ENCODE measurements at places on chromosomes 1 and 21.

DNA sequence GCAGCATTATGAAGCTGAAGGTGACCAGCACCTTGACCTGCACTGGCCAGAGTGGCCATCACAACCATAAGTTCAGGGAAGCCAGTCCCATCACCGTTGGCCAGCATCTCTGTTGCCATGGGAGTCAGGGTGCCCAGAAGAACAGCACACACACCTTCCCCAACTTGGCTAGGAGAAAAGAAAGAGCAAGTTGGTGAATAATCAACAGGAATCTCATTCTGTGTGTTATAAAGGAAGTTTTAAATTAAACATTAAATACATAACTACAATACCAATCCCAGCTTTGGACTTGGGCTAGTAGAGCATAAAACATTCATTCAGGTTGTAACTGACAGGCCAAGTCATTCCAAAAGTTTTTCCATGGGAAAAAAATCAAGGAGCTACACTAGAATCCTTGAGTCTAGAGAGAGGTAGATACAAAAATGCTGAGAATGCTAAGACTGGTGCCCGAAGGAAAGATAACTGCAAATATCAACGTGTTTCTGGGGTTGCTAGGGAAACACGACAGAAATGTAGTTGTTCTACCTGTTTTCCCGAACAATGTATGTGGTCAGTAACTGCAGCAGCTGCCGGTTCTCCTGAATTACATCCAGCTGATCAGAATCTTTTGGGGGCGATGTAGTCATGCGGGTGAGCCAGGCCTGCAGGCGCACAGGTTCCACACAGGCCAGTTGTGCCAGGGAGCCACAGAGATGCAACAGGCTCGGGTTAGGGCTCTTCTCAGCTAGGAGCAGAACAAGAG, 45.6 kb downstream of the UBR4 start:
- no peak for DNase-seq

DNA sequence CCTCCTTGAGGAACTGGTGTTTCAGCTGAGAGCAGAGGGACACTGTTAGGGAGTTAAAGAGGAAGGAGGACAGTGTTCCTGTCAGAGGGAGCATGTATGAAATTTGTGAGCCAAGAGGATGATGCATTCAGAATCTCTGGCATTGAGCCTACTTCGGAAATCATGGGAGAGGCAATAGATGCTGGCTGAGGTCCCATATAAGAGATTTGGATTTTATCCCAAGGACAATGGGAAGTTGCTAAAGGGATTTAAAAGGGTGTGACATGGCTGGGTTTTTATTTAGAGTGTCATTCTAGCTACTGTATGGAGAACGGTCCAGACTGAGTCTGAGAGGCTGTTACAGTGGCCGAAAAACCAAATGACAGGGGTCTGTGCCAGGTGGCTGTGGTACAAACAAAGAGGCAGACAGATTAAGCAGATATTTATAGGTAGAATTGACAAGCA, 403.2 kb upstream of the B3GALT2 start:
- DNase-seq = no peak

- peak; percentile 52 for DNase-seq
These were observed 11.4 kb upstream of the BCAR3 start for GRCh38 chr1:93692983-93693591.

DNA sequence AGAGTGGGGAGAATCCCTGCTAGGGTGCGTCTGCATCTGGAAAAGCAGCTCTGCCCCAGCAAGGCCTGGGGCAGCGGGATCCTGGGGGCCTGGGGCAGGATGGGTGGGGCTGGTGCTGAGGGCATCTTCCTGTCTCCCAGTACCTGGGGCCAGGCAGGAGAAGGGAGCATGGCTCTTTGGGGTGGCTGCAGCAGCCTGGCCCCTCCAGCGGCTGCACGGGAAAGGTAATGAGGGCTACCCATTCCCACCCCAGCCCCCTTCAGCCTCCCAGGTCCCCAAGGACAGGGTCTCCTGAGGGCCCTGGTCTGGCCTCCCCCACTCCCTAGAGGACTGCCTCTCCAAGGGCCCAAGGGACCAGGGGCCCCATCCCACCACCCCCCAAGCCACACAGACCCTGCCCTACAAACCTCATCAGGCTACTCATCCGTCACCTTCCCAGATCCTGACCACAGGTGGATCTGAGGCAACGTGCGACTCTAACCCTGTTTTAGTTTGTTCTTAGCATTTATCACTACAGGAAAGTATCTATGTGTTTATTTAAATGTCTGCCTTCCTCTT, 910 bp upstream of the ANKRD65 start:
- DNase-seq = no peak

GRCh38 chr1:86460998-86461397, 7.7 kb upstream of the CLCA1 start:
- no peak for DNase-seq

DNA sequence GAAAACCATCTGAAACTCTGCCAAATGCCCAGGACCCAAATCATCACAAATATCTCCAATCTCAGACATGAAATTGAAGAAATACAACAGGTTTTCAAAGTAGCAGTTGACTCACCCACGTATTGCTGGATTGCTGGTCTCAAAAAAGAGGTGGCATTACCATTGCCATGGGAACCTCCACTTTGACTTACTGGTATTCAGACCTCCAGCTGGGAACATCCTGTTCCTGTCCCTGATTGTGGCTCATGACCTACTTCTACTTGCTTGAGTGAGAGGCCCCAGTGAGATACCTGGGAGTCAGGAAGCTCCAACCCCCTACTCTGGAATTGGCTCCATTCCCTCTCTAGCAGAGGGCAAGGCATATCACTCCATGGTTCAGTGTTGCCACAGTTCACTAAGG, 64.6 kb downstream of the NMNAT2 start:
- no peak for DNase-seq

DNA sequence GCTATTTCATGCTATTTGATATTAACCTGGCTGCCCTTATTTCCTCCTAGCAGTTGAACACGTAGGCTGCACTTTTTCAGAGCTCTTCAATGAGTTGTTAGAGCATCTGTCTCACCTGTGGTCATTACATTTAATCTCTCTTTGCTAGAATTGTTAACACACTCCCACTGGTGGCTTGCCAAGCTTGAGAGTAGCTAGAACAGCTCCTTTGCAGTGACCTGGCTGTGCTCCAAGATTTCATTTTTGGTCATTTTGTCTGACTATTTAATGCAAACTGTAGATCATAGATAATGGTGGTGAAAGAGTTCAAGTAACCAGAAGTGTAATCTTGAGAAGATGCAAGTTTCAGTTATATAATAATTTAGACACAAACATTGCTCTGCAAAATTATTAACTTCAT, 105.6 kb downstream of the LRRC7 start:
- no peak for DNase-seq

DNA sequence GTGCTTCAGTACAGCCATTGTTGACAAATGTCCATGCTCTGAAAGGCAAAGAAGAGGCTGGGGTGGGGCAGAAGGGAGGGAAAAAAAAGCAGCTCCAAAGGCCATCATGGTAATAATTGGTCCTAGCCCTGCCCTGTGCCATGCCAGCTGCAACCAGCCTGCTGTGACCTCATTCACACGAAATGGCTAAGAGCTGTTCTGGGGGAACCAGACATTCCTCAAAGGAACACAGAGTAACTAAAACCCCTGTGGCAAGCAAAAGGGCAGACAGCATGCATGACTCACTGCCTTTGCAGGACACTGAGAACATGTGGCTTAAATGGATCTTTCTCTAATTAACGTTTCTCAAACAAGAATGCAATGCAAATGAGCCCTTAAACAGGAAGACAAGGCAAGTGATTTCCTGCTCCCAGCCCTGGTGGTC, 42.3 kb downstream of the STYXL2 start:
- DNase-seq = no peak

DNA sequence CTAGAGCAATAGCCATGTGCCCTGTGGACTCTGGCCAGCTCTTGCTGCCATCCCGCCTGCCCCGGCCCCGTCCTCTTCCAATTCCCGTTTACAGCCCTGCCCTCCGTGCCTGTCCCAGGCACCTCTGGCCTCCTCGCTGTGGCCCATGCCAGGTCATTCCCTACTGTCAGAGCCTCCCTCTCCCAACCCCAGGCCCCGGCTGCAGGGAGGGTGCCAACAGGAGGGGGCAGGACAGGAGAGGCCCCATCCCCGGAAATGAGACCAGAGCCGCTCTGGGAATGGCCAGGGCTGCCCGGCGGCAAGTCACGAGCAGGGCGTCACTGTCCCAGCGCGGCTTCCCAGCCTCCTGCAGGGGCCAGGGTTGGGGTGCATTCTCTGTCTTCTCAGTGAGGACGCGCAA, 23.5 kb upstream of the TSPEAR start:
- DNase-seq = no peak

GRCh38 chr1:56534130-56534651, 45.2 kb downstream of the PLPP3 start:
- DNase-seq = no peak

GRCh38 chr1:40903106-40903505, 40.9 kb upstream of the CITED4 start:
- no peak for DNase-seq

DNA sequence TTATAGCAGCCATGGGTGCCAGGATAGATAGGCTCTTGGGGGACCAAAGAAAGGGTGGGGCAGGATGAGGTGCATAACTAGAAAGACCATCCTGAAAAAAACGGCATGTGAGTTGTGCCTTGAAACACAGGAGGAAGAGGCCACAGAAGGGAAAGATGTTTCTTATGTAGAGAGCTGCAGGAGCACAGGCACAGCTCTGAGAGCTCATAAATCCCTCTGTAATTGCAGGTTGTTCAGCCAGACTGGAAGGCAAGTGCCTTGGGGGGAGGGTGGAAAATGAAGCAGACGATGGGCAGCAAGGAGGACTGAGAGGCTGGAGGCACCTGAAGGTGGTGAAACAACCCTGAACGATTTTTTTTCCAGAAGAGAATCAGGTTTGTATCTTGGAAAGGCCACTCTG, 170.7 kb downstream of the NR5A2 start:
- DNase-seq = no peak

GRCh38 chr1:20212685-20213331, 26.5 kb upstream of the PLA2G2C start:
- peak; percentile 22 for DNase-seq

DNA sequence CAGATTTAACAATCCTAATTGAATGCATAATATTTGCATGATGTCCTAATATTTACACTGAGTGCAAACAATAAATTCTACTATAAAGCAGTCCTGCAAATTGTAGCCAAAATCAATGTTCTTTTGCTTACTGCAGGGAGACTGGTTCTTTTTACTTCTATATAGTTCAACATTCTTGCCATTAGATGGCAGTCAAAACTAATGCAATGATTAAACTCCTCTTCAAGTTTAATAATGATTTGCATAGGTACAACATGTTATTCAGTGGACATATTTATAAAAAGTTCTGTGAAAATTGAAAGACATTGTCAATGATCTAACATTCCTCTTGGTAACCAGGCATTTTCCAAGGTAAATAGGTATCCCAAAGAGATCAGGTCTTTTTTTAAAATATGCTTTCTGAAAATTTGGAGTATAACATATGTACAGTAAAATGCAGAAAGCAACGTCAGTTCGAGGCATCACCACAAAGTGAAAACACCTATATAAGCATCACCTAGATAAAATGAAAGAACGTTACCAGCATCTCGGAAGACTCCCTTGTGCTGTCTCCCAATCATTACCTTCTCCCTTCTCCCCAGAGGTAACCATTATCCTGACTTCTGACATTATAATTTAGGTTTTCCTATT, 9.8 kb upstream of the FNBP1L start:
- DNase-seq = no peak

DNA sequence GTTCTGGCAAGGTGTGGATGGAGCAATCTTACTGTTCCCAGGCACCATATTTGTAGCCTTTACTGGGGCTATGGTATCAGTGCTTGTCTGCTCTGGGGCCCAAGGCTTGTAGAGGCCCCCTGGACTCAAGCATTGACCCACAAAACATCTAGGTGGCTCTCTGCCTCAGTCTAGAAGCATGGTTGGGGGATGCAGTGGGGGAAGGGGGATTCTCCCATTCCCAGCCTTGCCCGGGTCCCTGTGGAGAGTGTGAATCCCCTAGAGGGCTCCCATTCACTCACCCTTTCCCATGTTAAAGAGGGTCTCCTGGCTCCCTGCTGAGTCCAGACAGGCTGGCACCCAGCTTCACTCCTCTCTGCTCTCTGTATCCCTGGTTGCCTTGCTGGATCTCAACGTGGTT, 28.2 kb upstream of the DIRAS3 start:
- DNase-seq = no peak

DNA sequence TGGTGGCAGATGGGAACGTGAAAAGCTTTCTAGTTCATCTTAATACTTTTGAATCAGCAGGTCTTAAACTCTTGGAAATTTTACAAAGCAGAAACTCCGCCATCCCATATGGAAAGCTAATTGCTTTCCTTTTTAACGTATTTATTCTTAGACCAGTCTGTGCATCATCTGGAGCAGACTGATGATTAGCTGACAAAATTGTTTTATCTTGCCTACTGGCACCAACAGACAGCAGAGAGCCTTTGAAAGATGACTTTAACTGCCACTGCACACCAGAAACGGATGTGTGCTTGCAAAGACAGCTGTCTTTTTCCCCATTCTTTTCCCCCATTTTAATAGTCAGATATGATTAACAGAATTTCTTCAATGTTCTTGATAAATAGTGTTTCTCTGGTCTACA, 97.0 kb downstream of the PLD5 start:
- no peak for DNase-seq

DNA sequence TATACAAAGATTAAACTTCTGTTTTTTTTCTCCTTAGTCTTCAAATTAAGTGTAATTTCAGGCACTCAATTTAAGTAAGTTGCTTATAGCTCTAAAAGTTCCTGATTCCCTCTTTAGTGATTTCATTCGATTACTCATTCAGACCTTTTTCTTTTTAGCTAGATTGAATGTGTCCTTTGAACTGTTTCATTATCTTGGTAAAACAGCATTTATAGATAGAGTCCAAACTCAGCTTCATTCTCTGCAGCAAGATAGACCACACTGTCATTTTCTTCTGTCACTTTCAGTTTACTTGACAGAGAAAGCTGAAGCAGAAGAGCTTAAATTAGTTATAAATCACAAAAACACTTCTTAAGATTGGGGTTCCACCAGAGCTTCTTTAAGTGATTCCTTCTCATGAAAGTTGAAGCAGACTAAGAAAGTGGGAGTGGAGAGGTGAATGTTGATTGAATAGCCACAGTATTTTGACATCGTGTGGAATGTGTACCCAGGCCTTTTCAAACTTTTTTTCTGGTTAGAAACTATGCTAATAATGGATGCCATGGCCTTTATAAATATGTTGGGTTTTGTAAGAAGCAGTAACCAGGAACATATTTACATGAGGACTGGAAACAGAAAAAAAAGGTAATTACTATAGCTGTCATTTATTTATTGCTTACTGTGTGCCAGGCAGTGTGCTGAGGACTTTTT, 52.2 kb downstream of the ZBTB40 start:
- DNase-seq = no peak

DNA sequence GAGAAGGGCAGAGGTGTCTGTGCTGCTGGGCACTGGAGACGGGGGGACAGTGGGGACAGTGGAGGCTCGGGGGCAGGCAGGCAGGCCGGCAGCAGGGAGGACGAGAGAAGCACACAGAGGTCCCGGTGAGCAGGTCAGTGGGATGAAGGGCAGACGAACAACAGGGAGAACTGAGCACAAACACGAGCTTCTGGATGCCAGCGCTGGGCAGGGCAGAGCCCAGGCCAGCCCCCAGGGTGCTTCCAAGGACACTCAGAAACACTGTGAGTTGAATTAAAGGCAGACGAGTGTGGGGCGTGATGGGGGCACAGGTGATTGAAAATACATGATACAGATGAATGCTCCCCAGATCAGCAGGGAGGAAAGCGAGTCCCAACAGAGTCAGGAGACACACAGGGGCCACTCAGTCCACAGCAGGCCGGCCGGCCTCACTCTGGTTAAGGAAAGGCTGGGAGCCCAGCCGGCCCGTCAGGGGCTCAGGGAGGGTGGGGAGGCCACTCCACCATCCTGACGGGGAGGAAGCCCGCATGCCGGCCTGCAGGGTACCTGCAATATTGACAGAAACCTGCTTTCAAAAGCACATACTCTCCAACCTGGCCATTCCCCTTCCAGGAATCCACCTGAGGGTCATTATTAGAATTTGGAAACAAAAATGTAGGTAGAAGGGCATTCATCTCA, 14.1 kb downstream of the SLC19A1 start:
- DNase-seq = no peak

Data from activated T-helper 2 cell treated with anti-CD3 and anti-CD28 coated beads, Interferon-gamma antibody, Interleukin-2, Interleukin-4, amounts not matched to agents 10 μg/mL and 5 μg/mL and 100 μg/mL, durations not matched to agents 14 hours and 24 hours and 36 hours (primary cell).